EH (cell line): ENCODE measurements at places on chromosomes 13 and 19.

GRCh38 chr19:55452749-55453346 is 8.6 kb downstream of the ISOC2 start:
- peak; percentile 74 for DNase-seq

GRCh38 chr19:6720369-6721137 is at the start of gene C3:
Gene C3, minus strand, starts transcription at chr19:6720650. Its CDS starts 61 bp downstream, at chr19:6720589.
- peak; percentile 38 for DNase-seq

GRCh38 chr13:33789739-33790138 is 28.2 kb upstream of the RFC3 start:
- no peak for DNase-seq

GRCh38 chr13:111908361-111908760 is 158.6 kb upstream of the SOX1 start:
- DNase-seq, result no peak

GRCh38 chr13:48278806-48279205 is 24.7 kb upstream of the RB1 start:
- DNase-seq, result no peak

GRCh38 chr19:48170817-48171347 is 402 bp downstream of the ZSWIM9 start:
- DNase-seq, result no peak

- DNase-seq, result peak; percentile 80
Observed at GRCh38 chr19:49502866-49503581, 6.8 kb downstream of the RPS11 start.

DNA sequence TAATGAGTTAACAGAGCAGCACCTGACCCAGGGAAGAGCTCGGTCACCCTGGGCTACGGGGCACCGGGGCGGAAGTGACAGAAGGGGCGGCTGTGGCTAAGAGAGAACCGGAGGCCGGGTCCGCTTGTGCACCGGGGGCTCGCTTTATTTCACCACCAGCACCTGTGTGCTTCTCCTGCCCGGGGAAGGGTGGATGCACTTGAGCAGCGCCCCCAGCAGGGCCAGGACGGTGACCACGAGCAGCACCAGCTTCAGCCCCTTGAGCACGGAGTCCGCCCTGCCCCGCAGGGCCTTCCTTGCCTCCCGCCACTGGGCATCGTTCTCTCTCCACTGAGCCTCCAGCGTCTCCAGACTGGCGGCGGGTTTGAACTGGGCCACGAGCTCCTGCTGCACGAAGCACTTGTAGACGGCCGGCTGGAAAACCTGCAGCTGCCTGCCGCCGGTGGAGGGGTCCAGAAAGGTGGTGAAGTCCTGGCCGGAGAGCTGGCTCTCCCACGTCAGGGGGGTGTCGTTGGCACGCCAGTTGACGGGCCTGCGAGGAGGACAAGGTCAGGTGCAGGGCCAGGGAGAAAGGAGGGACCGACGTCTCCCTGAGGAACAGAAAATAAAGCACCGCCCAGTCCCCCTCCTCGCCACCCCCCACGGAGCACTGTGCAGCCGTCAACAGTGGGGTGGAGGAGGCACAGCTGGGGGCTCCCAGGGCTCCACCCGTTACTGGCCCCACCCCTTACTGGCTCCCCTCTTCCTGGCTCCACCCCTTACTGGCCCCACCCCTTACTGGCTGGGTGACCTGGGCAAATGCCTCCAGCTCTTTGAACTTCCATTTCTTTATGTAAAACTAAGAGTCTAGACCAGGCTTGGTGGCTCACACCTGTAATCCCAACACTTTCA is 3.6 kb downstream of the FAM187B start:
- no peak for DNase-seq
